ENCODE measurements at places on chromosomes 1 and 21.

GRCh38 chr1:164718821-164719220, 159.8 kb downstream of the PBX1 start:
- no peak for DNase-seq

- no peak for DNase-seq
Measured at GRCh38 chr1:92482665-92483609, 3.8 kb downstream of the GFI1 start.

- no peak for DNase-seq
Measured at GRCh38 chr1:32619701-32620485, 30.5 kb downstream of the ZBTB8OS start.

DNA sequence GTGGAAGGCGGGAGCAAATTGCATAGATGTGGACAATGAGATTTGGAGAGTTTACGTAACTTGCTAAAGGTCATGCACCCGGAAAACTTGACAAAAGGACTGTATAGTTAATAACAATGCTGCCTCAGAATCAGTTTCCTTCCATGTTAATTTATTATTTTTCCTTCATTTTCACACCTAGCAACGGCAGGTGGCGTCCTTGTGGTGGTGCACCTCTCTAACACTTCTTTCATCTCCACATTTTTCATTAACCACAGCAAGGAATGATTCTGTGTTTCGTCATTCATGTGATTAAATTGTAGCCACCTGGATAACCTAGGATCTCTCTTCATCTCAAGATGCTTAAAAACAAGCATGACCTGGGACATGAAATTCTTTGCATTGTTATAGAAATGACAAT, 2133.0 kb downstream of the NCAM2 start:
- DNase-seq, result no peak

- DNase-seq, result no peak
Measured at GRCh38 chr1:66563094-66563800, 29.3 kb downstream of the SGIP1 start.

Data from nucleus accumbens (tissue), 56 donors.